ENCODE measurements at places on chromosomes 2 and 18. TPM values are rescaled to one million over a fixed set of nuclear protein-coding genes. Genes with fewer than 3 reads are reported as not detected.

AMER3 gene
- total RNA-seq: not detected

RESP18 gene
- not detected for total RNA-seq

REG3G gene
- not detected for total RNA-seq

FAM210A gene
- 22.9 TPM for total RNA-seq

OSBPL1A gene
- 15.4 TPM for total RNA-seq

NEU2 gene
- not detected for total RNA-seq

CGREF1 gene
- total RNA-seq: 6.9 TPM

CNTNAP5 gene
- not detected for total RNA-seq

FAM237A gene
- total RNA-seq: not detected

TMEM178A gene
- total RNA-seq: 0.08 TPM

Data from A549 treated with Hydrocortisone at 1 μM for 4 hours (cell line).